Activated CD8-positive, alpha-beta memory T cell treated with anti-CD3 and anti-CD28 coated beads, Interleukin-2, amount 50 U/mL, for 4 hours (primary cell): ENCODE measurements at places on chromosomes 4 and X.

GRCh38 chr4:187071946-187072600 is 348.4 kb upstream of the FAT1 start:
- DNase-seq = no peak

DNA sequence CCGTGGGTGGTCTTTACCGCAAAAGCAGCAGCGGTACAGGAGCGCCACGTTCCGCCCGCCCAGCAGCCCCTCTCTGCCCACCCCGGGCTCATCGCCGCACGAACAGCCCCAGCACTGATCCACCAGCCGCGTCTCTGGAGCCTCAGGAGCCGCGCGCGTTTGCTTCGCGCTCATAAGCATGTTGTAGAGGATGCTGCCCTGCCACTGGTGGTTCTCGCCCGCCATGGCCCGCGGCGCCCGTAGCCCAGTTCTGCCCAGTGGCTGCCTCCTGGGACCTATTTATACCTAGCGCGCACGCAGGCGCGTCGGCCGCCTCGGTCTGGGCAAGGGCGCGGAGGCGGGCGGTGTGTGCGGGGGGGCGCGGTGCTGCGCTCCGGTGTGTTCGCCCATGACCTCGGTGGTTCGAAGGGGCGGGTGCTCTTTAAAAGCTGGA is at the start of gene NR0B1:
TSS of gene NR0B1 (minus strand) at position 252 of the 433 bp plus-strand sequence. CDS start at position 225, 27 bp downstream.
- no peak for DNase-seq

DNA sequence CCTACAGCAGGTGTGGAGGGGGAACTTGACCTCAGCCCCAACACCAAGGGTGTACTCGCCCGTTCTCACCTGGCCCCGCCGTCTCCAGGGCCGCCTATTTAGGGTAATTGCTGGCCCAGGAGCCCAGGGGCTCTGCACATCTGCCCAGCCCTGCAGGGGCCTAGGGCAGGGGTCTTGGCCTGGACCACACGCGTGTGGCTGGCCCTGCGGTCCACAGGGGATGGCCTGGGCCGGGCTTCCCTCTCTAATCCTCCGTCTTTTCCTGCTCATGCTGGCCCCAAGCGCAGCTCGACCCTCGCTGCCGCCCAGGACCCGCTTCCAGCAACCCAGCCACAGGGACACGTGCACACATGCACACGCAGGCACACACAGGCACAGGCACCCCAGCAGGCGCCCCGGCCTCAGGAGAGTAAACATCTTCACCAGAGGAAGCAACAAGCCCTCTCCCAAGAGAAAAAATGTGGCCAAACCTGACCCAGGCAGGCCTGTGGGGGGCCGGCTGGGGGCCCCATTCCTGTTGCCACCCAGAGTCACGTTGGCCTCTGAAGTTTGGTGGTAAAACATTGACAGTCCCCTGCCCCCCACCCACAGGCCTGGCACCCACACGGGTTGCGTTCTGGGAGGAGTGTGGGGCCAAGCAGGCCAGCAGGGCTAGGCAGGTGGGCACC is 24.6 kb upstream of the FGFR3 start:
- no peak for DNase-seq

- DNase-seq = no peak
Observed at GRCh38 chrX:57817302-57817701, 93.0 kb downstream of the ZXDA start.

DNA sequence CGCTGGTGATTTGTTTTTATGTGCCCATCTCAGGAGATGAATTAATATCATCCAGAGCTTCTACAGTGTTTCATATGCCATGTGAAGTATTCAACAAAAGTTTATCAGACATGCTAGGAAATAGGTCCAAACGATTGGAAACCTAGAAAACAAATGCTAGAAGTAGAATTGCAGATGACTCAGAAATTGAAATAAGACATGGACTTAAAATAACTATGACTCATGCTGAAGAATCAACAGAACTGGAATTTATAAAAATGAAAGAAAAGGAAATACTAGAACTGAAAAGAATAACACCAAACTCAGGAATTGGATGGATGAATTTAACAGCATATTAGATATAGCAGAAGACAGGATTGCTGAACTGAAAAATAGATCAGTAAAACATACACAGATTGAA is 172.7 kb upstream of the GIMD1 start:
- no peak for DNase-seq

DNA sequence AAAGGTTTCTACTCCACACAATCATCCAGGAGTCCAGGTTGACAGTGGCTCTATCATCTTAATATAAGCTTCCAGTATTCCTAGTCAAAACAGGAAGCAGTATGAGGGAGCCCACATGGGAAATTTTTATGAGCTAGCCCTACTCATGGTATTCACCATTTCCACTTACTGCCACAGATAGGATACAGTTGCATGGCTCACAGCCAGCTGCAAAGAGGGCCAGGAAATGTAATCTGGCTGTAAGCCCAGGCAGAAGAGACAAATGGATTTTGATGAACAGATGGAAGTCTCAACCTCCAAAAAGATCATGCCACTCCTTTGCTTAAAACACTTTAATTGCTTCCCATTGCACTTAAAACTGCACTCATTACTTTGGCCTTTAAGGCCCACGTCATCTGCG is 150.6 kb downstream of the ADAMTS3 start:
- no peak for DNase-seq

- DNase-seq = no peak
Observed at GRCh38 chr4:128635141-128635954, 174.2 kb upstream of the JADE1 start.
